ENCODE measurements at places on chromosomes 2 and 18.

DNA sequence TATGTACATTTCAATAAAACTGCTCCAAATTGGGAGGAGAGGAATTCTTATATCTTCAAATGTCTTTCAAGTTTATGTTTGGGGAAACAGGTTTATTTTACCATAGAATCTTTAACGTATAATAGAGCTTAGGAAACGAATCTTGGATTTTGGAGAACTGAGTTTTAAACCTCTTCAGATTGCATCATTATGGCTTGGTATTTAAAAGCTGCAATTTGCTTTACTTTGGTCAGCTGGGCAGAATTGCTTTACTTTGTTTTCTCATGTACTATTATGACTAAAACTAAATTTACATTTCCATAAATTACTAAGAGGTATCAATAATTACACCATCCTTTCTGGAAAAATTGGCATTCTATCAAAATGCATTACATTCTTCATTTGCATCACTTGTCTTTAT lies 54.6 kb downstream of the BAZ2B start:
- DNase-seq = no peak

DNA sequence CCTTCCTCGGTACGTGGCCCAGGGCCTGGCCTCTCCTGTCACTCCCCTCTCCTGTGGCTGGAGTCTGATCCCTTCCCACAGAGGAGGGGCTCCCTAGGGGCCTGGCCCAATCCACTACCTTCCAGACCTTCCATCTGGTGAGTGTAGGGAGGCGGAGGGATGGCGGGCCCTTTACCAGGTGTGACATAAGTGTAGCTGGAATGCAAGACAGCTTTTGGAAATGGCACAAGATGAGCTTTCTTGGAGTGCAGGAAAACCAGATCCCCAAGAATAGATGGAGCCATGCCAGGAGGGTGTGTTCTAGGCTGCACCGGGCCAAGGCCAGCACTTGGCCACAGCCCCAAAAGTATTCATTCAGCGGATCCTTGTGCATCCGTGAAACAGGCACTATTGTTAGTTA lies 30.1 kb downstream of the IGFBP5 start:
- no peak for DNase-seq

DNA sequence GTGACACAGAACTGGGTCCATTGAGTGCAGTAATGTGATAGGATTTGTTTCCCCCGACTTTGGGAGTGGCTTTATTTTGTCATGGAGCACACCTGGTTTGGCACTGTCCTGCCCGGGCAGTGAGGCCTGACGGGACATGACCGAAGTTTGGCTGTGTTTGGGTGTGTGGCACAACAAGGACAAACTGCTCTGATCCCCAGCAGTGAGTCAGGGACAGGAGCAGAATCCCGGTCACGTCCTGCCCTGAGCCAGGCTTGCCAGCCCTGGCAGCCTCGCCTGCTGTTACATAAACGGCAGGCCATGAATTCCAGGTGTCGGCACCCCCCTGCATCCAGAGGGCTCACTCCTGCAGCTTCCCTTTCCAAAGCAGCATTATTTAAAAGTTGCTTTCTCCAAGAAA lies 45.7 kb downstream of the IMPA2 start:
- no peak for DNase-seq

DNA sequence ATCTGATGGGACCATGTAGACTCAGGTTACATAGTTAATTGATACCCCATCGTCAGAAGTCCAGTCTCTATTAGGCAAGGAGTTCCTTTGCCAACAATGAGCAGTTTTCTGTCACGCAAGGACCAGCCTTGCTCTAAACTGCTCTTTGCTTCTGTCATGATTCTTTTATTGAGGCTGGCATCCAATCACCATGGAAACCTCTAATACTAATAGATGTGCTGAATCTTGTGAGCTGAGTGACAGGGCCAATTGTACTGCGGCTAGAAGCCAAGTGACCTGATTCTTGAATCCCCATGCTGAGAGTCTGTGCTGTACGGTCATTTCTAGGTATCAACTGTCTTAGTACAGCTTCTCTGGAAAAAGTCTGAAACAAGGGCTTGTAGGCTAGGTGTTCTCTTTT lies 395.6 kb downstream of the RND3 start:
- no peak for DNase-seq

DNA sequence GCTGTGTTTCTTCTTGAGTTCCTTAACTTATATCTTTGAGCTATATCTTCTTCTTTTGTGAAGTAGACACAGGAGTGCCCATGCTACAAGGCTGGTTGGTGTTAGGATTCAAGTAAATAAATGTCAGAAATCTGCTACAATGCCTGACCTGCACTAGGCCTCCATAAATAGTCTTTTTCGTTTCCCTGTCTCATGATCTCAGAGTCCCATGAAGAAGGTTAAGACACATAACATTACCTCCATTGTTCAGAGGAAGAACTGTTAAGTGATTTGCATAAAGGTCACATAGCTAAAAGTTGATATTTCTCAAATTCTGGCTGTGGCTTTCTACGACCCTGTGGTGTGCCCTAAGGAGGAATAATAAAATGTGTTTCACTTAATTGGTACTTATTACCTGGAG lies 228.4 kb downstream of the KCNS3 start:
- no peak for DNase-seq

DNA sequence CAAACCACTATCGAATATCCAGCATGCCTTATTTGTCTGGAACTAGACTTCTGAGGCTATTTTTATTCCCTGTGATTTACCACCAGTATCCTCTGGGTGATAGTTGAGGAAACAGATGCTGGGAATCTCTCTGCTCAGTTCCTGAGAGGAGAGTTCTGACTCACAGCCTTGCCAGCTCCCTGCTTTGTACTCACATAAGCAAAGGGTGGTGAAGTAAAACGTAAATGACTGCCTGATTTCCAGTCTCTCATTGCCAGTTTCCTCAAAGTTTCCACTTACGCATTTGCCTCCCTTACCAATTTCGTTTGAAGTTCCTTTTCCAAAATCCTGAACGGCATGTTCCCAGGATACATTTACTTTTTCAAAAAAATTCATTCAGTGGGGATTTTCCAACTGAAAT lies 69.2 kb upstream of the HNRNPA3 start:
- no peak for DNase-seq

DNA sequence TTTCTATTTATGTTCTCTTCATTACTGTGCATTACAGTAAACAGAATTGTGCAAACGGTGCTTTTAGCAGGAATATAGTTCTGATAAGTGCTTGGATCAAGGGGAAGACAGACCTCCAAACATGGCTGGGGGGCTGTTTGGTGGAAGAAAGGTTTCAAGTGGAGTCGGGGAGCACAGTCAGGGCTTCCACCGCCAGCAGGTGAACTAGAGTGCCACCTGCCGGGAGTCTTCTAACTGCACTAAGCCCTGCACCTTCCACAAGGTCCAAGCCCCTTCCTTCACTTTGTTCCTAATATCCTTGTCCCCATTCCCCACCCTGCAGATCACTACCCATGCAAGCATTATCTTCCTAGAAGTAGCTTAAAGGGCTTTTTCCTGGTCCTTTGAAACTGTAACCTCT lies 11.1 kb downstream of the ONECUT2 start:
- no peak for DNase-seq

DNA sequence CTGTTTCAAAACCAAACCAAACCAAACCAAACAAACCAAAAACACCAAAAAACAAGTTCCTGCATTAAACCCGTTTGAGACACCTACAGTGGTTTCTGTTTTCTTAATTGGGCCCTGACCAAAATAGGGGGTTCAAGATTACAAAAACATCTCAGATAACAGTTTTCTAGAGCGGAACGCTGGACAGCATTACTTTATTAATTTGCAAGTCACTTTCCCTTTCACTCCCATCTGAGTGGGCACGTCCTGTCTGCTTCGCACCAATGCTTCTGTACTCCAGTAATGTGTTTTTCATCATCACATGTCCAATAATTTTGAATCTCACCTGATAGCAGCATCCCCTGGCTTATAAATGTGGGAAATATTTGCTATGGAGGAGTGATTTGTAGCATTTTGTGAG lies 11.7 kb upstream of the MYO1B start:
- DNase-seq = no peak

GRCh38 chr2:3539836-3540235 lies 18.3 kb downstream of the RNASEH1 start:
- DNase-seq = no peak

DNA sequence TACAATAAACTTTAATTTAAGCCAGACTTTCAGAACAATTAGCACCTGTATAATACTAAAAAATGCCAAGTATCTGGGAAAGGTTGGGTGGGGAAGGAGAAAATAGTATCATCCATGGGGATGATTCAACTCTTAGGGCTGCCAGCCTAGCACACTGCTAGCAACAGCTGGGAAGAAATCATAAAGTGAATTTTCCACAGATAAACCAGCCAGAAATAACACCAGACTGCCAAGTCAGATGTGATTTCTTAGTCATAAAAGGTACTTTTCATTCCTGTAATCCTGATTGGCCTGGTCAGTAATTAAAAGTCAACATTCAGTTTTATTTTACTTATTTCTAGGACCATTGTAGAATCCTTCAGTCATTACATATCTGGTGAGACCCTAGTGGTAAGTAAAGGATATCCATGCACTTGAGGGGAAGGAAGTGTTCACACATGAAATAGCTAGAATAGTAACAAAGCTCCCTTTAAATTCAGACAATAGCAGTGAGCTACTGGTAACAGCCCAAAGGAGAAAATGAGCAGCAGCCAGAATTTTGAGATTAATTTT lies 59.4 kb downstream of the LIMS1 start:
- DNase-seq = no peak

DNA sequence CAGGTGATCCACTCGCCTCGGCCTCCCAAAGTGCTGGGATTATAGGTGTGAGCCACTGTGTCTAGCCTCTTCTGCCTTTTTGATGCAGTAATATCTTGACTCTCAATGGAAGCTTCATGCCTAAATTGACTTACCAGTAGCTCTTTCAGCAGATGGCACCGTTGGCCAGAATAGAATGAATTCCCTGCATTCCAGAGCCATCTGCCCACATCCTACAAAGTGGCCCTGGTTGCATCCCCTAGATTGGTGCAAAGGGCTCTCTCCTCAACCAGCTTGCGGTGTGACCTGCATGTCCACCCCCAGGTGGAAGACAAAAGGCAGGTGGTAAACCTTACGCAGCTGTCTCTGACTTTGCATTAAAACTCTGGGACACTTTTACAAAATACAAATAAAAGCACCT lies 4.4 kb upstream of the PARD6G start:
- no peak for DNase-seq

DNA sequence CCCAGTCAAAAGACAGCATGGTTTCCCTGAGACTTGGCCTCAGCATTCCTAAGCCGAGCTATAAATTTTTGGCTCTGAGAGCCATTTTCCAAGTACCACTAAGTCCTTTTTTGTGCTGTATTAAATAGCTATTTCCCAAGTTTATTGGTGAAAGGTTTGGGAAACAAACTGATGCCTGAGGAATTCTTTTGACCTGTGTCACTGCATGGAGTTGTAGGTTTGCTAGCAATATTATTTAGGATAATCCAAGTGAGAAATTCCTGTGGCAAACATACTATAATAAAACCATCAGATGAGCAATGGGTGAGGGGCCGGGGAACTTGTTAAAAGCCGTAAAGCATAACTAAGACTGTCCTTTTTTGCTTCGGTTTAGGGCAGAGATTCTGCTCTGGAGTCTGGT lies 28.4 kb downstream of the ARHGAP28 start:
- DNase-seq = no peak

- DNase-seq = no peak
These were observed 76.2 kb downstream of the FMNL2 start for GRCh38 chr2:152411154-152411553.

- DNase-seq = no peak
These were observed 40.5 kb downstream of the MTHFD2 start for GRCh38 chr2:74238879-74239278.

- no peak for DNase-seq
These were observed 1089.4 kb upstream of the SLC39A10 start for GRCh38 chr2:194567661-194568017.

GRCh38 chr18:78554944-78555608 lies 424.5 kb upstream of the SALL3 start:
- DNase-seq = no peak

DNA sequence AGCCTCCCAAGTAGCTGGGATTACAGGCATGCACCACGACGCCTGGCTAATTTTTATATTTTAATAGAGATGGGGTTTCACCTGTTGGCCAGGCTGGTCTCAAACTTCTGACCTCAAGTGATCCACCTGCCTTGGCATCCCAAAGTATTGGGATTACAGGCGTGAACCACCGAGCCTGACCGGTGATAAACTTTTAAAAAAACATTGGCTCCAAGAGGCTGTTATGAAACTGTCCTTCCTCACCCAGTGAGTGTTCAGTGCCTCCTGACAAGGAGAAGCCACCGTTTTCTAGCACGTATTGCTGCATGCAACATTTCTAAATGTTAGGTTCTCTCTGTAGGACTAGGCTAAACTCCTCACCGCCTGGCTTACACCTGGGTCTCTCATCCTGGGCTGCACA lies 63.3 kb downstream of the EDAR start:
- no peak for DNase-seq

DNA sequence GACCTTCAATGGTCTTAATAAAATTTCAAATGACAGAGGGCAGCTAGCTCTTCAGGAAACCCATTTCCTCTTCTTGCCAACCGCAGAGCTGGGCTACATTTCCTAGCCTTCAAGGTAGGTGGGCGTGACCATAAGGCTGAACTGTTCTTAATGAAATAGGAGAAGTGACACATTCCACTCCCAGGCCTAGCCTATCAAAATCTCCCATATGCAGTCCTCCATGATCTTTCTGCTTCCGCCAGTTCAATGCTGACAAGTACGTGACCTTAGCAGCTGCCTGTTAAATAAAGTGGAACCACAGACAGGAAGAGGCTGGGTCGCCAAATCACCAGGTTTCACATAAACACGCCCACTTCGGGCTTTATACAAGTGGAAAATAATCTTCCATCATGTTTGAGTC lies 13.2 kb downstream of the SERPINE2 start:
- DNase-seq = peak; percentile 34

DNA sequence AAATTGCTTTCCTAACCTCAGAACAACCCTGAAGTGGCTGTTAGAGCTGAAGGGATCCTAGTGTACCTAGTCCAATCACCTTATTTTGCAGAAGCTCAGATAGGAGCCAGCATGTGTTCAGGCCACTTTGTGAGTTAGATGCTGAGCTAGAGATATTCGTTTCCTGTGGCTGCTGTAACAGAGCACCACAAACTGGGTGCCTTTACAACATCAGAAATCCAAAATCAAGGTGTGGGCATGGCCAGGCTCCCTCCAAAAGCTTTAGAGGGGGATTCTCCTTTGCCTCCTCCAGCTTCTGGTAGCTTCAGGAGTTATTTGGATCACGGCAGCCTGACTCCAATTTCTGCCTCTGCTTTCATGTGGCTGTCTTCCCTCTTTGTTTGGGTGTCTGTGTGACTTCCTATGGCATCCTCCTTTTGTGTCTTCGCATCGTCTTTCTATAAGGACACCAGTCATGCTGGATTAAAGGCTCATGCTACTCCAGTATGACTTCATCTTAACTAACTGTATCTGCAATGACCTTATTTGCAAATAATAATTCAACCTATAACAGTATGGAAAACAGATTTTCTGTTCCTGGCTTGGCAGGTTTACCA lies 86.3 kb upstream of the TGFA start:
- DNase-seq = no peak

DNA sequence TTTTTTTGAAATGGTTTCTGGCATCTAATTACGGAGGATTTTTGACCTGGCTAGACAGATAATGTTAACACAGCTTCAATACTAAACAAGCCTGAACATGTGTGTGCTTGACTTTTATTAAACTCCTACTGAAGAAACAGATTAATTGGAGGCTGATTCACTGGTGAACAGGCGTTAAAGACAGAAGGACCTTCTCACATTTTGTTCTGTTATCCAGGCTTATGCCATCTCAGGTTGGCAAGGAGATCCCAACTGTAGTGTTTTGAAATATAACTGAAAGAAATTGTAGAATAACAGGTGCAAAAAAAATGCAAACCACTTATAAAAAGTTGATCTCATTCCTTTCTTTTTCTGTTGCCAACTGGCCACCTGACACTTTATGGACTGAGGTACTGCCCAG lies 269.6 kb downstream of the ARHGAP15 start:
- no peak for DNase-seq
